MCF 10A (cell line): ENCODE measurements at places on chromosomes 4 and X. TPM values are rescaled to one million over a fixed set of nuclear protein-coding genes. Genes with fewer than 3 reads are reported as not detected.

- no peak for DNase-seq
These were observed 1700.0 kb upstream of the ADGRL3 start for GRCh38 chr4:59500103-59500502.

GRCh38 chr4:26484032-26484515 lies 6.2 kb downstream of the CCKAR start:
- no peak for DNase-seq

DNA sequence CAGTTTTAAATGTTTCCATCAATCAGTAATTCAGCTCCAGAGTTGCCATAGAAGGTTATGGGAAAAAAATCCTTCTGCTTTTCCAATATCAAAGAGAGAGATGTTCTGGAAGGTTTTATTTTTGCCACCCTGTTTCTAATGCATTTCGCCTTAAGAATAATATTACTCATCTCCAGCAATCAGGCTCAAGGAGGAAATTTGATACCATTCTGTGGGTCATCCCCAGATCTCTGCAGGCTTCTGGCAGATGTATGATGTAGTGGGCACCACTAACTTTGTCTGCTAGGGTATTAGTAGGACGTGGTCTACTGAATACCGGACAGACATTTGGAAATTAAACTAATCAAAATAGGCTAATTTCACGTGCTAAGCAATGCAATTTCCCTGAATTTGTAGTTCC lies 645.4 kb upstream of the TENM3 start:
- DNase-seq = peak; percentile 50

DNA sequence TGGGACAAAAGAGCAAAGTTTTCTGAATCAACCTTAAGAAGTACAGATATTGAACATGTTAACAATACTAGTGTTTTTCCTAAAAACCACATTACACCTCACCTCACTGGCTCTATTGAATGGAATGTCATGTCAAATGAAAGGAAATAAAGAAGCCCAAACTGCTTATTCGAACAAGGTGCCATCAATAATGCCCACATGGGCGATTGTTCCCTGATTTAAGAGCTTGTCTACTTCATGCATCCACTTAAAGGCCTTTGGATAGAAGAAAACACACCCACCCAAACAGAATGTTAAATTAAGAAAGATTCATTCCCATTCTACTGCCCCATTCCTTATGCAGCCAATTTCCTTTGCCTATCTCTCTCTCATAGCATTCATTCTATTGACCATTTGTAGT lies 118.5 kb upstream of the PAQR3 start:
- no peak for DNase-seq

Gene CXCL11
- total RNA-seq = not detected in 2 replicates
